ENCODE measurements at places on chromosomes 1 and 21. TPM values are rescaled to one million over a fixed set of nuclear protein-coding genes. Genes with fewer than 3 reads are reported as not detected.

SRGAP2 gene
- 24.4 TPM for polyA plus RNA-seq

DNA sequence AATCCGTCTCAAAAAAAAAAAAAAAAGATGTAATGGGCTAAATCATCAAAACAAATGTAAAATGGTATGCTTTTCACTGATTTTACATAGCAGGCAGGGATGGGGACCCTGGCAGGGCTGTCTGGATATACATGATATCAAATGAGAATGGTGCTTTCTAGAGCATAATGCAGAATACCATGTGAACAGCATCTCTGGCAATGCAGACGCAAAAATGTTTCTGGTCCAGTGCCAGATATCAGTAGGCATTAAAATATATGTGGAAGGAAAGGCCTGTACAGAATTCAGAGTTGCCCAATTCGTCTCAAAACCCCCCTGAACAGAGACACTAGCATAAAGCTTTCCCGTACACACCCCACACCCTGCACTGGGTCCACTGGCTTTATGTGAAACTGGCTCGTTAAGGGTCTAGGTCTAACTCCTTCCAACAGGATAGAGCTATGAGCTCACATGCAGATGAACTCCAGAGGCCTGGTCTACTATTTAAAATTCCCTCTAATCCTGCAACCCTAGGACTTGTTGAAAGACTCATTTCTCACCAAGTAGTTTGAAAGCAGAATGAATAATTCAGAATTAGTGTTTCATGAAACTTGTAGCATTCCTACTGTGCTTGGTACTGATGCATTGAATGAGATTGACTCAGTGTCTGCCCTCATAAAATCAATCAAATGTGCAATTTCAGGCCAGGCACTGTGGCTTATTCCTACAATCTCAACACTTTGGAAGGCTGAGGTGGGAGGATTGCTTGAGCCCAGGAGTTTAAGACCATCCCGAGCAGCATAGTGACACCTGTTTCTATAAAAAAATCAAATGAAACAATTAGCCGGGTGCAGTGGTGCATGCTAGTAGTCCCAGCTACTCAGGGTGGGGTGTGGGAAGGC lies 2.6 kb upstream of the MYSM1 start:
- no peak for DNase-seq

GRCh38 chr1:101253976-101254674 lies 17.3 kb downstream of the S1PR1 start:
- DNase-seq = no peak

- DNase-seq = no peak
Measured at GRCh38 chr1:114828251-114828650, 26.4 kb upstream of the SYCP1 start.

DNA sequence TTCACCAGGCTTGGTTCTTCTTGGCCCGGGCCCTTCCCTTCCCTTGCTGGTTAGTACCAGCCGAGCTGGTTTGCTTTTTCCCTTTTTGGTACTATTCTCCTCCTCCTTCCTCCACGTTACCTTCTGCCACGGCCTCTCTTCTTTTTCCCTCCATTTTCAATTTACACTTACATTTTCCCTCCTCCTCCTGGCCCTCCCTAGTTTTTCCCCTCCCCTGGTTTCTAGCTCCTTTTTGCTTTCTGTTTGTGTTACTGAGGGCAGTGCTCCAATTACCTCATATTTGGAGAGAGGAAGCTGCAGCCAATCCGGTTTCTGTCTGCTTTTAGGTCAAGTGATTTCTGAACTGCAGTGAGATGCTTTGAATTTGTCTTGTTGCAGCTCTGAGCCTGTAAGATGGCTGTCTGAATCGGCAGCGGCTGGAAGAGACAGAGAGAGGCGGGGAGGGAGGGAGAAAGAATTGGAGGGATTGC lies 63.7 kb downstream of the MACF1 start:
- peak; percentile 68 for DNase-seq

DNA sequence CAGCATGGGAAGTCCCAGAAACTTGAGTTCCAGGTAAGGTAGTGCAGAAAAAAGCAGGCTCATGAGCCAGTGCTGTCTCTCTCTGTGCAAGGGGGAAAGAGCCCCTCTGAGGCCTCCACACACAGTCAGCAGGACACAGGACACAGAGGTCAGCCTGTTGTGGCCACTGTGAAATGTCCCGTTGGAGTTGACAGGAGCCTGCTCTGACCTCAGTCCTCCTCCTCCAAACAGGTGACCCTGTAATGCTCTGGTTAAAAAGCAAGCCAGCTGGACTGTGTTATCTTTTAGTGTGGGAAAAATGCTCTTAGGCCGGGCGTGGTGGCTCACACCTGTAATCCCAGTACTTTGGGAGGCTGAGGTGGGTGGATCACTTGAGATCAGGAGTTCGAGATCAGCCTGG lies 24.2 kb upstream of the GPR157 start:
- DNase-seq = no peak

DNA sequence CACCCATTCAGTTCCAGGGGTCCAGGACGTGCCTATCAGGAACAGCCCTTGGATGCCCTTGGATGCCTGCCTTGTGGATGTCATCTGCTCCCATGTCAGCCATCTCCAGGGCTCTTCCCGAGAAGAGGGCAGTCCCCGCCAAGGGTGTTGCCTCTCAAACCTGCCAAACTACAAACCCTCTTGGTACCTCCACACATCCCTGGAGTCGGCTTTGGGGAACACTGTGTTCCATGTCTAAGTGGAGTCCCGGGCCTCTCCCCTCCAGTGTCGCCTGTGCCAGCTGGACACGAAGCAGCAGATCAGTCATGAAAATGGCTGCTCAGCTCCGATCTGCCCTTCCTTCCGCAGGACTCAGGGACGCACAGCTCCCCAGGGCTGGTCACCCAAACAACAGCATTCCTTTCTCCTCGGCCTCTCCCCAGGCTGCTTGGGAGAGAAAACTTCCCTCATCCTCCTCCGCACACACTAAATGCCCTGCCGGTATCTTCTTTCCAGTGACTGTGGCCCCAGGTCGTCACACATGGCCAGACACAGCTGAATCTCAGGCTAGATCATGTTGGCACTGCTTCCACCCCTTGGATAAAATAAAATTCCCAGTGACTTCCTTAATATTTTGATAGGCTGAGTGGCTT lies 53.4 kb downstream of the GALNT2 start:
- DNase-seq = no peak

DNA sequence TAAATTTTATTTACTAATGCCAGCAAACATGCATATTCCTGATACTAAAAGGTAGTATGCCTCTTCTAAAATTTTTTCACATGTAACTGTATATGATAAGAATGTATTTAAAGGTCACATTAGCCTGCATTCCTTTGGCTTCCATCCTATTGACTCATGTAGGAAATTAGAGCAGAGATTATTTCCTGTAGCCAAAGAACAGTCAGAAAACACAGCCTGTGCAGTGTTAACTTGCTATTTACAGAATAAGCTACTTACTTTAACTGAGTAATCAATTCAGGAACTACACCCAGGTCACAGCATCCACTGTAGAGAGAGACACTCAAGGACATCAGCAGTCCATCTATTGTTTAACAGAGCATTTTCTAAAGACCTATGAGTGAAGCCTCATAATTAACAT lies 154.5 kb upstream of the ADGRL4 start:
- no peak for DNase-seq

DNA sequence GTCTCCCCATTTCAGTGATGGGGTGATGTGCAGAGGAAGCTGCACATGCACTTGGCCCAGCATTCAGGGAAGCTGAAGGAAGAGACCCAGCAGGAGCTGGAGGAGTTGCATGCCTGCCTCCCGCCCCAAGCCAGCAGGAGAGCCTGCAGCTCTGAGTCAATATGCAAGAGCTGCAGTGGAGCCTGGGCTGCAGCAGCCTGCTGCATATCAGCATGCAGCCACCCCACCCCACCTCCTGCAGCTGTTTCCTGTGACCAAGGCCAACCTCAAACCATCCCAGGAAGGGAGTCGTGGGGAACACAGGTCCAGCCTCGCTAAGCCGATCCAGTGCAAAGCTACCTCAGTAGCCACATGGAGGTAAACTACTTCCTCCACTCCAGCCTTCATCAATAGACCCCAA lies 18.9 kb downstream of the AGT start:
- no peak for DNase-seq

- DNase-seq = no peak
Measured at GRCh38 chr1:15116966-15117365, 36.6 kb upstream of the TMEM51 start.

GRCh38 chr1:211148366-211148765 lies 14.4 kb upstream of the KCNH1 start:
- no peak for DNase-seq

GRCh38 chr1:94350350-94350924 lies 67.8 kb upstream of the ABCD3 start:
- DNase-seq = peak; percentile 31

- no peak for DNase-seq
Measured at GRCh38 chr1:50508040-50508586, 84.9 kb upstream of the DMRTA2 start.

DNA sequence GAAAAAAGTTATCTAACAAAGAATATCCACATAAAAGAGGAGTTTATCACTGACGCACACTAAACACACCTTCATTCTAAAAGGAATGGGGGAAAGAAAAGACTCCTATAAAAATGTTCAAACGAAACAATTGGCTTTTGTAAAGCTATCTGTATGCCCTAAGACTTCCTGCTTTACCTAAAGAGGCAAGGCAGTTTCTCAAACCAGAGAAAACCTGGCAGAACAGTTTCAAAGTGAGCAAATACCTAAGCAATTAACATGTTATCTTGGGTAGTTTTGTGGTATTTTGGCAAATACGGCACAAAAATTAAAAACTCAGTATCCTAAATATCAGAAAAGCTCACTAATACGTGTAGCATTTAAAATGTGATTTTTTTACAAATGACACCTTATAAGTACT lies 1.9 kb downstream of the PUM1 start:
- DNase-seq = no peak

ACOT11 gene
- 33.3 TPM for polyA plus RNA-seq

- DNase-seq = no peak
Measured at GRCh38 chr1:182662121-182662890, 22.1 kb downstream of the RGS8 start.

- DNase-seq = no peak
Measured at GRCh38 chr1:117013309-117013858, 11.8 kb downstream of the CD101 start.

GRCh38 chr1:93079685-93080141 lies 630 bp downstream of the MTF2 start:
- peak; percentile 63 for DNase-seq

DNA sequence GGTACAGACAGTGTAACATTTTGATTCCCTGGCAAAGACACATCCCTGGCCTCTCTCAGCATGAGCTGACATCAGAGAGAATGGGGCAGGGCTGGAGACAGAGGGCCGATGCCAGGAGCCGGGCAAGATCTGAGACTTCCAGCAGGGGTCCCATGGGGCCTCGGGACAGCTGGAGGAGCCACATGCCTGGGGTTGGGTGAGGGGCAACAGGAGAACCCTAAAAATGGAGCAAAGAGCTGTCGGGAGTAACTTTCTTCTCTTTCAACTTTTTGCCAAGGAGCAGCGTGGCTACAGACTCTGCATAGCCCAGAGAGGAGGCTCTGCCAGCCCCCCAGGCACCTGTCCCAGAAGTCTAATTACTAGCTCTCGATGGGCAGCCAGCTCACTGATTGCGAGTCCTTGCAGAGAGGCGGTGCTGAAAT lies 130.8 kb downstream of the LACTBL1 start:
- no peak for DNase-seq

DPYD gene
- 32.5 TPM for polyA plus RNA-seq

RNF207 gene
- polyA plus RNA-seq = 44.5 TPM

KMO gene
- polyA plus RNA-seq = 0.55 TPM

GRCh38 chr1:20367116-20367585 lies 76.5 kb downstream of the VWA5B1 start:
- DNase-seq = peak; percentile 40
